ENCODE measurements at places on chromosomes 4 and X.

- no peak for DNase-seq
Observed at GRCh38 chr4:55608591-55608990, 16.5 kb upstream of the PDCL2 start.

GRCh38 chrX:22662776-22663175 is 337.0 kb upstream of the DDX53 start:
- no peak for DNase-seq

DNA sequence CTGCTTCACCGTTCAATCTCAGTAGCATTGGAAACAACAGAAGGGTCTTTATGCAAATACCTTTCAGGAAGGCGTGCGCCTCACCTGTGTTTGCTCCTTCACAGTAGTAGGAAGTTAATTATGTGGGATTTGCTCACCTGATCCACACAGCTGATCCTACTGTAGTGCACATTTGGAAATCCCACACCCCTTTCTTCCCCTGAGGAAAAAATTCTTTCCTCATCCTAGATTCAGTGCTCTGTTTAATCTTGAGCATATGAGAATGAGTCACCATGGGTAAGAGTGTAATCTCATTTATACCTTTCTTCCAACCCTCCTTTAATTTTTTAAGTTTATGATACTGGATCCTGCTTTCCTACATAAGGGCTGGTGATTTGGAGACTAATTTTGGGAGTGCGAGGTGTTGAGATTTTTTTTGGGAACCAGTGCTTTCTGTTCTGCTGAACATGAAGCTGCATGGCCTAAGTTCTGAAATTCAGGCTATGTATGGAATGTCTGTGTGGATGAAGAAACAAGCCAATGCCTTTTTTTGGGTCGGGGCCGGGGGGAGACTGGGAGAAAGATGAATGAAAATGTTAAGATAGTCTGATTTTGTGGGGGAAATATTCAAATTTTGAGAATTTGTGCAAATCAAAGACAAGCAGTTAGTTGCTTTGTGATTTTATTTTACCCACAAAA is 19.0 kb downstream of the GAB1 start:
- no peak for DNase-seq

DNA sequence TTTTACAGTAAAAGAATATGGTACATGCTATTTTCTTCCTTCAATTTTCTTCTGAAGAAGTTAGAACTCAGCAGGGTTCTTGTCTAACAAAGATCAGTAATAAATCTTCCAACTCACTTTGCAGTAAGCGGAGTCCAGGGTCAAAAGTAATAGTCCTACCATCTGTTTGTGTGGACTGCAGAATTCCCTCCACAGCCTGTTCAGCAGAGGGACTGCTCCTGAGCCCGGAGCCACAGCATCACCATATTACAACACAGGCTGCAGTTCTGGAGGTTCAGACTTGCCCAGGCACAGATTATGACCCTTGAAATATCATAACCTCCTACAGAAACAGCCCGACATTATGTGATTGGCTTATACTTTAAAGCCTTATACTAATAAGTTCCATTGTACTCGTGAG is 10.3 kb downstream of the FHDC1 start:
- no peak for DNase-seq

DNA sequence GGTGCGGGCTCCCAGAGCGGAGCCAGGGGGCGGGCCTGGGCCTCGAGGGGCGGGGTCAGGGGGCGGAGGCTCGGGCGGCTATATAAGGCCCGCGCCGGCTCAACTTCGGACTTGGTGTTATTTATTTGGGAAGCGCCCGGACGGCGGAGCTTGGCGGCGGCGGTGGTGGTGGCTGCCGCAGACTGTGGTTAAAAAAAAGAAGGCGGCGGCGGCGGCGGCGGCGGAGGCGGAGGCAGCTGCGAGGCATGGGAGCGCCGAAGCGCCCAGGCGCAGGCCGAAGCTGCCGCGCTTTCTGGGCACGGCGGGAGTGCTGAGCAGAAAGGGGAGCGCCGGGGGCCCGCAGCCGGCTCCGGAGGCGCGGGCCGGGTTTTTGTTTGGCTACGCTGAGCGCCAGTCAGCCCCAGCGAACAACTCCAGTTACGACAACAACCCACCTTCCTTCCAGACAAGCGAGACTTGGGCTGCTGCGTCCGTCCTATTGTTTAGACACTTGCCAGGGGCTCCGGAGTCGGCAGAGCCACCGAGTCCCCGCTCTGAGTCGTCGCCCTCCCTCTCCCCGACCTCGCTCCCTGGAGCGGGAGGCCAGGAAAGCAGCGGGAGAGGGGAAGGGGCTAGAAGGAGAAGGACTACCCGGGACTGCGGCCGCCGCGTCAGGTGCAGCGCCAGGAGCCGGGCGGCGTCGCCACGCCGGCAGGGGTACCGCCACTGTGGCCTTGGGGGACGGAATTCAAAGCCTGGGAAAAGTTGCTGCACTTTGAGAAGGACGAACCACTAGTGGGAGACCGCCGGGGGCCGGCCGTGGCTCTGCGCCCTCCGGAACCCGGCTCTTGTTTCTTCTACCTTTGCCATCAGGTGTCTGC is at the start of gene SLIT2:
Gene SLIT2, plus strand, starts transcription at position 110 of the 860 bp plus-strand sequence. CDS start 1,911 bp downstream, outside the sequence.
- DNase-seq: peak; percentile 83

GRCh38 chr4:155667568-155668511 is 1.2 kb downstream of the GUCY1A1 start:
- peak; percentile 73 for DNase-seq

DNA sequence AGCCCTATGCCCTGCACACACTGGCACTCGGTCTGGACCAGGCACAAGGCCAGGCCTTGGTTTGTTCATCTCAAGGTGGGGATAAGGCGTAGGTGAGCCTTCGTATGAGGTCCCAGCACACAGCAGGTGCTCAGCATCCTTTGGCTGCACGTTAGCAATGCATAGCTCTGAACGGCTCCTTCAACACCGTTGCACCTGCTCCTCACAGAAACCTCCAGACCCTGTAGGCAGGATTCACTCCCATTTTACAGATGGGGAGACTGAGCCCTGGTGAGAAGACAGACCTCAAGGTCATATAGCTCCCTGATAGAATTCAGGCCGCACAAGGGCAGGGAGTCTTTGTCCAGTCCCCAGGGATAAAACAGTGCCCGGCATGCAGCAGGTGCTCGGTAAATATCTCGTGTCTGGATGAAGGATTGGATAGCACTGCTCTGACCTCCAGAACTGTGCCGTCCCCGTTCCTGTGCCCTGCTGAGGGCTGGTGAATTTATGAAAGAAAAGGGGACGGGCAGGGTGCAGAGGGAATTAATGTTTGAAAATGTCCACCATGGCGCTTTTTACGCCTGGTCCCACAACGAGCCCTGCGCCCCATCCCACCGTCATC is 2.4 kb downstream of the PPP2R2C start:
- DNase-seq: no peak

DNA sequence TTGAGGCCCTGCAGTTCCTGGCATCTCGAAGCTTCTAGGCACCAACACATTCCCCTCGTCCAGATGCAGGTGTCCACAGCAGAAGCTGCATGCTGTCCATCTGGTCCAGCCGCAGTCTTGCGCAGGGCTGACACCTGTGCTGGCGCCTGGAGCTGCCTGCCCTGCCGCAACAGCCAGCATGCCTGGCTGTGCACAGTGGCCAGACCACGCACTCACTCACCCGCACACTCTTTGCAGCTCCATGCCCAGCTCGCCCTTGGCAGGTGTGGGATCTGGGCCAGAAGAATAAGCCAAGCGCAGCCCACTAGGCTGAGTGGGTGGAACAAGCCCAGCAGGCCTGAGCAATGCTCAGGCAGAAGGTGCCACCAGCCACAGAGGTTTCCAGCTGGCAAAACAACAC is 125.6 kb downstream of the PARM1 start:
- DNase-seq: no peak

GRCh38 chrX:107547621-107548020 is 80.7 kb upstream of the PRPS1 start:
- DNase-seq: no peak

GRCh38 chr4:176817204-176817603 is 24.5 kb upstream of the VEGFC start:
- DNase-seq: no peak

GRCh38 chrX:7069556-7069955 is 78.0 kb upstream of the STS start:
- DNase-seq: no peak

- DNase-seq: no peak
Observed at GRCh38 chr4:181968371-181968770, 274.8 kb upstream of the TENM3 start.

GRCh38 chr4:47340914-47341313 is 122.6 kb downstream of the COMMD8 start:
- DNase-seq: no peak

DNA sequence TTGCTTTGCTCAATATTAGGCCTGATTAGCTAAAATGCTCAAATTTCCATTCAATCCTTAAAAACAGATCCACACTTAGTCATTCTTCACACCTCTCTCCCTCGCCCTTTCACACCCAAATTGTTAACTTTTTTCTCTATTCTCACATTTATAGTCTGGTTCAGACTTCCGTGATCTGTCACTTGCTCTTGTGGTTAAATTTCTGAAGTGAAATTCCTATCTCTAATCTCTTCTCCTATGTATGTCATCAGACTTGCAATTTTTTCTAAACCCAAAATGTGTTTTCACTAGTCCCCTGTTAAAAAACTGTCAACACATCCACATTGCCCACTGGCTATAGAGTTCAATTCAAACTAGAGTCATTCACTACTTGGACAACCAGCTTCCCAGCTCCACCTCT is 63.2 kb downstream of the SNCA start:
- no peak for DNase-seq

GRCh38 chr4:28373191-28373590 is 1512.5 kb downstream of the STIM2 start:
- no peak for DNase-seq

DNA sequence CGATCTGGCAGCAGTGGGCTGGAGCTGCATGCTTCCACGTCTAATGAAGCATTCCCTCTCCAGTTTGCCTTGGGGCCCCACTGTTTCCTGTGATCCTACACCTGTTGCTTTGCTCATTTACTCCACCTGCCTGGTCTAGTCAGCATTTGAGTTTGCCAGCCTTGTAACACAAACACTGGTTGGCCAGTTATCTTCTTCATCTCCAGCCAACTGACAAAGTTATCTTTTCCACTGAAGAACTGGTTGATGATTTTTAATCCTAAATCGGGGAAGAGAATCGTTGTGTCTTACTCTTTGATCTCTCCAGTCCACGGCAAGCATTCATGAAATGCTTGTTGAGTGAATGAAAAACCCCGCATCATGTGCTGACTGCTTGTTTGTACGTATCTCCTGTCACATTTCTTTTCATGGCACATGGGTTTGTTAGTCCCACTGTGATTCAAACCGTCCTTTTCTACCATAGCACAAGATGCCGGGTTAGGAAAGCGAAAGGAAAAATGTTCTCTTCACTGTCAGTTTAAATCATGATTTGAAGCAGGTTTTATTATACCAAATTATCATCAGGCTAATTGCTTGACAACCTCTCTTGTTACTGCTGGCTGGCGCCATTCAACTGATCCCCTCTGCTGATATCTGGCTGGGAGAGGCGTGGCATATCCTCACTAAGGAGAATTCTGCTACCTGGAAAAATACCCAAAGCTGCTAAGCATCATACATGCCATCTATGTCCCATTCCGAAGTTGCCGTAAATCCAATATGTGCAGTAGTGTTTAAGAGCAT is 144.8 kb downstream of the SHROOM3 start:
- peak; percentile 70 for DNase-seq

GRCh38 chr4:83605744-83606172 is 69.8 kb downstream of the GPAT3 start:
- DNase-seq: no peak

DNA sequence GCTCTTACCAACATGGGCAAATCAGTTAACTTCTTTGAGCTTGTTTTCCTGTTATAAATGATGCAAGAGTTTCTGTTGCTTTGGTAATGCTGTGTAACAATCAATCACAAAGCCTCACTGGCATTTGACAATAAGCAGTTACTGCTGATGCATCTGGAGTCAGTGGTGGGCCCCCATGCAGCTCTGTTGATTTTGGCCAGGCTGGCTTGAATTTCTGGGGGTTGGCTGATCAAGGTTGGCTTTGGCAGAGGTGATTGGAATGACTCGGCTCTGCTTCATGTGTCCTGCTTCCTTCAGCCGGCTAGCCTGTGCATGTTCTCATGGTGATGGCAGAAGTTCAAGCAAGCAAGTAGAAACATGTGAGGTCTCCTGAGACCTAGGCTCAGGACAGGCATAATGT is 90.4 kb downstream of the PHEX start:
- DNase-seq: peak; percentile 46

DNA sequence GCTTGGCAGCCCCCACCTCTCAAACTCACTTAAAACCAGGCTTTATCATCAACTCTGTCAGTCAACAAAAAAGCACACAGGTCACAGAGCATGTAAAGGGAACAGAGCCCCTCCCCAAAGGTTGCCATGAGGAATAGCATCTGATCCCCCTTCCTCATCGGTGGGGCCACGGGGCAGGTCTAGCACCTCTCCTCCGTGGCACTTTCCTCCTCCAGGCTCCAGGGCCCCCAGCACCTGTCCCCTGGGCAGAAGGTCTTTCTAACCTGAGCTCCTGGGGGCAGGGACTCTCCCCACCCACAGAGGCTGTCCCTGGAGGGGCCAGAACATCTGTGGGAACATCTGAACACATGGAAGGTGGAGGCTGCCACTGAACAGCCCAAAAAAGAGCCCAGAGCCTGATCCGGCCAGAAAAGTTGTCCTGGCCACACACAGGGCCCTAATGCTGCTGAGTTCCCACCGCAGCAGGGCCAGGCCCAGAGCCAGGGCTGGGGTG is 65.7 kb downstream of the ZFYVE28 start:
- DNase-seq: peak; percentile 7

DNA sequence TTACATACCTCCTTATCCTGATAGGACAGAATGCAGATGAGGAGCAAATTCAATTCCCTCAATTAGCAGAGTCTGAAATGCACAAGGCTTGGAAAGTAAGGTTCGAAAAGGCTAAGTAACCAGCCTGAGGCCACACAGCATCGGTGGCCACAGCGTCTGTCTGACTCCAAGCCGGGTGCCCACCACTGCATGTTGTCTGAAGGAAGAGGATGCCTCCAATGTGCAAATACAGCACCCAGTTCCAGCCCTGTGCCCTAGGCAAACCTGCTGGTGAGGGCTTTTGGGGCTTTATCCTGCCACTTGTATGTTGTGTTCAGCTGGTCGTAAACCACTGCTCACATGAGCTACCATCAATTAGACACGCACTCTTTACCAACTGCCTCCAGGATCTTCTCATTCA is 48.6 kb upstream of the PPP2R2C start:
- no peak for DNase-seq

GRCh38 chr4:76981644-76982043 is 32.1 kb downstream of the SEPTIN11 start:
- DNase-seq: no peak

DNA sequence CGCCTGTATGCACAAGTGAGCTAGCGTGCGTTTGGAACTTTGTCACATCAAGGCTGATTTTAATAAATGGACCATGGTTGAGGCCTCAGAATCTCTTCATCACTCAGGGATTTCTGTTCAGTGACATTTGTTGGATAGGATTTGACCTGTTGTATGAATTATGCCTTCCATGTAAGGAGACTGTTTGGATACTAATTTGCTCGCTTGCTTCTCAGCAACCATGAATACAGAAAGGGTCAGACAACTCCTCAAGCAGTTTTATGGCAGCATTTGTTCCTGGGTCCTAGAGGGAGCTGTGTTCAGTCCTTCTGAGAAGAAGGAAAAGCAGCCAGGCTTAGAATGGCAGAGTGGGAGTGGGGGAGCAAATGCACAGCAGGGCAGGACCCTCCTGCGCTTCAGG is 269.7 kb upstream of the LCORL start:
- no peak for DNase-seq

GRCh38 chrX:50115973-50116372 is 84.8 kb downstream of the AKAP4 start:
- DNase-seq: no peak

All from BE2C (cell line).